AG20443 (cell line): ENCODE measurements at places on chromosomes 7 and 10.
A peak's percentile ranks its signal among the peaks of the same experiment; 100 is the strongest.

DNA sequence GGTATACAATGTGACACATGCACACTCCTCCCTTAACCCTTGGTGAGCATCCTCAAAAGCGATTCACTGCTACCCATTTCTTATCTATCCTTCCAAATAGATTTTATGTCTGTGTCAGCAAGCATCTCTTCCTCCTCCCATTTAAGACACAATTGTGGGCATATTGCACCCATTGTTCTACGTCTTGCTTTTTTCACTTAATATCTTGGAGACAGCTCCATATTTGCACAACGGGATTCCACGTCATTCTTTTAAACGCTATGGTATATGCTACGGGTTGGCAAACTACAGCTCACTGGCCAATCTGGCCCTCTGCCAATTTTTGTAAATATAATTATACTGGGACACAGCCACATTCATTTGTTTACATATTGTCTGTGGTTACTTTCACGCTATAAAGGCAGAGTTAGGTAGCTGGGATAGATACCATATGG is 88.6 kb downstream of the RNF216 start:
- peak; percentile 27 for DNase-seq

DNA sequence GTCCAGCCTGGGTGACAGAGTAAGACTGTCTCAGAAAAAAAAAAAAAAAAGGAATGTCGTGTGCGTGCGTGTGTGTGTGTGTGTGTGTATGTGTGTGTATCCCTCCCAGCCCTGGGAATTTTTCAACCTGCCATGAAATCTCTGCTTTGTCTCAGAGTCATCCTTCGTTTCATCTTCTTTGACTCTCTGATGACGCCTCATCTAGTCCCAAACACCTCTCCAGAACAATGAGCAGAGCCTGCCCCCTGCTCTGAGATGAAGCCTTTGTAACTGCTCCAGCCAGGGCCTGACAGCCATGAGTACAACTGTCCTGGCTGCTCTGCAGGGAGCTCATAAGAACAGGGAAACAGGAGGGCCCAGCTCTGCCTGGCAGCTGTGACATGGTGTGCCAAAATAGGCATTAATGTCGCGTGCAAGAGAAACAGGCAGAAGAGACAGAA is 149.5 kb downstream of the FAM107B start:
- peak; percentile 31 for DNase-seq

DNA sequence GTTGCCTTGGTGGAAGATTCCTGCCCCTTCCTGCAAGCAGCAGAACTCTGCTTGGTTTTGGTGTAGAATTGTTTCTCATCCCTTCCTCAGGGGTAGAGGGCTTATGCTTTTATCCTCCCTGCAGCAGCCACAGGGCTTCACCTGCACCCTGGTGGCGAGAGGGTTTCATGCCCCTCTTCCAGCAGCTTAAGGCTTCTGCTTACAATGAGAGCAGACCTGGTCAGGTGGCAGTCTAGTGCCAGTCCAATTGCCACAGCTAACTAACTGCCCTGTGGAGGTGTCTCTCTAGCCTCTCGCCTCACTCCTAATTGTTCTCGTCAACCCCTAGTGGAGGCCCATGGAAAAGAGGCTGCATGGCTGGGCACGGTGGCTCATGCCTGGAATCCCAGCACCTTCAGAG is 19.3 kb downstream of the ACBD7 start:
- no peak for DNase-seq

DNA sequence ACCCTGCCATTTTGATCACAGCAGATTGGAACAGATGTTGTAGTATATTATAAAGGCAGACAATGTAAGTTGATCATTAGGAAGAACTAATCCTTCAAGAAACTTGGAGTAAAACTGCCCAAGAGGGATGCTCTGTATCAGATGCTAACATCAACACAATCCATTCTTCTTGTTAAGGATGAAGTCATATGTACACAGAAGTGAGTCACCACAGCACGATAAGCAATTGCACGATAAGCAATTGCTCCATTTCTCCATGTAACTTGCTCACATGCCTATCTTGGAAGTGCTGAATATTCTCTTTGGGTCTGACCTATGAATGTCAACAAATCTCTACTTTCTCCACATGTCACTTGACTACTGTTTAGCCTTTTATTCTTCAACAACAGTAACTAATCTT is 41.5 kb upstream of the DMTF1 start:
- peak; percentile 25 for DNase-seq

DNA sequence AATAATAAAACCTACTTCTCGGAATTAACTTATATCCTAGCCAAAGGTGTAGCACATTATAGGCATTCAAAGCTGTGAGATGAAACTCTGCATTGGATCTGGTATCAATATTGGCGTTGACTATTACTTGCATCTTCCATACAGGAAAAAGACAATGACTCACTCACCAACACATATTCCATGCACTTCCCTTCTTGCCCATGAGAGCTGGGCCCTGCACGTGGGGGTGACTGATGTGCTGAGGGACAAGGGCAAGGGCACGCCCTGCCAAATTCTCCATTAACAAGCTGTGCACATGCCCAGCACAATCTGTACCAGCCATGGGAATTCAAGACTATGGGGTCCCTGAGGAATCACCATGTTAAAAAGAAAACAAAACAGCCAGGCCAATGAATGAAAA is 188.1 kb upstream of the PDE1C start:
- no peak for DNase-seq
